Central memory CD8-positive, alpha-beta T cell (primary cell): ENCODE measurements at places on chromosomes 3 and 15.

DNA sequence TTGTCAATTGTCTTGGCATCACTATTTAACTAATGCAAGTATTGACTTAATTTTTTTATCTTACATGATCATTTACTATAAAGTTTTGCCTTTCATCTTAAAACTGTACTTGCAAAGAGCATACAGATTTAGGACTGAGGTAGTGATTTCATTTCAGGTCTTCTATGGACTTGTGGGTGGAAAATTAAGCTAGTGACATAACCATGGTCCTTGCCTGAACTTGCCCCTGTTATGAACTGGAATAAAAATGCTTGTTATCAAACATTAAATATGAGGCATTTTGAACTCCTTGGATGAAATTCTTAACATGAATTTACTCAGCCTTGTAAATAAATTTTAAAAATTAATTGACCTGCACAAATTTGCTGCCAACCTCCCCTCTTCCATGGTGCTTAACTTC lies 712.0 kb downstream of the NAALADL2 start:
- no peak for DNase-seq

- no peak for DNase-seq
These were observed 65.3 kb downstream of the MEIS2 start for GRCh38 chr15:37034835-37035748.

- no peak for DNase-seq
These were observed 15.0 kb downstream of the FAM227B start for GRCh38 chr15:49605588-49605987.

- DNase-seq: no peak
These were observed 250.5 kb upstream of the RORA start for GRCh38 chr15:61479613-61480012.

DNA sequence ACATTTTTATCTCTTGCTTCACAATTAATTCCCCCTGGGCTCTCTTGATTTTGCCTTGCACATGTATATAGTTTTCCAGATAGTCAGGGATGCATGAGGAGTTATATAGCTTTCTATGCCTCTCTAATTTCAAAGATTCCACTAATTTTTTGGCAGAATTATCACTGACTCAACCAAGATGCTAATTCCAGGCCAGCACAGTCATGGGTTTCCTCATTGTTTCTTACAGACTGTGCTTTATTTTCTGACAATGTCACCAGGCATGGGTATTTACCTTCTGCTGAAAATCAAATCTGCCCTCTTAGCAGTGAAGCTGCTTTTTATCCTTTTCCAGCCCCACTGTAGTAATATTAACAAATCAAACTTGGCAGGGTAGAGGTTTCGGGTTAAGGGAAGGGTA lies 1520.6 kb upstream of the CADM2 start:
- no peak for DNase-seq

GRCh38 chr3:153287017-153287416 lies 125.0 kb downstream of the RAP2B start:
- DNase-seq: no peak

DNA sequence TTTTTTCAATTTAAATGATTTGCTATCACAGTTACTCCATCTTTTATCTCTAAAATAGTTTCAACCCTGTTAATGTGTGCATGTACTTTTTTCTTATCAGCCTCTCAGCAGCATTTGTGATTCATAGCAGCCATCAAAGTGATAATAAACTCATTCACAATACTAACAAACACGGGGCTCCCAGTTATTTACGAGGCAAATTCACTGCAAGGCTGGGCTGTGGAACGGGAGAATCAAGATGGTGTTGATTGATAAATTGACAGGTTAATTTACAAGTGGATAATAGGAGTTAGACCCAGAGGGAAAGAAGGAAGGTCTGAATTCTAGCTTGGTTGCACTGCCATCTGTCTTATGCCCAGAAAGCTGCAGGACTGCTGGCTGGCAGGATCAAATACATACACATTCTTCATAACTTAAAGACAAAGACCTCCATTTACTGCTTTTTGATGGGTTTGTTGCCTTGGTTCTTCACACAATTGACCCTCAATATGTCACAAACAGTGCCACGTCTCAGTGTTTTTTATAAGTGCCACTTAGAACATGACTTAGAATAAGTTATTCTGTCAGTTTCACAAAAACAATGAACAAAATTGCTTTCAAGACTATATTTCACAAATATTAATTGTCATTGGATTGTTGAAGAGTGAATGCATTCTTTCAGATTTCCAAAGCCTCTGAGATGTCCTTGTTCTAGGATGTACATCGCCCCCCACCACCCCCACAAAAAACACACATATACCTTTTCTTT lies 562.8 kb downstream of the NR2F2 start:
- no peak for DNase-seq

DNA sequence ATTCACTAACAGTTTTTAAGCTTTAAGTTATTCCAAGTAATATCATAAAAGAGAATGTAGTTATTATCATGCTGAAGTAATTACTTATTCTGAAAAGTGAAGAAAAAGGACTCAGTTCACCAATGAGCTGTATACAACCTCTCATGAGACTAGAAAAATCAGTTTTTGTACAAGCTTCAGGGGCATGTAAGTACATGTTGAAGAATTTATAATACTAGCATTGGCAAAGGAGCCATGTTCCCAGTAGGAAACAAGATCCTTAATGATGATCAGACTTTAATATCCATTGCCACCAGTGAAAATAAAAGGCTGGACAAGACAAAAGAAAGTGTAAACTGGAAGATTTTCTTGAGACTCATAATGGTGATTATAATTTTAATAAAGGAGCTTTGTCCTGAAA lies 532.8 kb downstream of the PLOD2 start:
- DNase-seq: no peak

GRCh38 chr3:186216900-186217819 lies 108.3 kb upstream of the ETV5 start:
- no peak for DNase-seq
